ENCODE measurements at places on chromosomes 4 and X.
A peak's percentile ranks its signal among the peaks of the same experiment; 100 is the strongest.

GRCh38 chr4:152126238-152126637 is 365.4 kb upstream of the GATB start:
- no peak for DNase-seq

DNA sequence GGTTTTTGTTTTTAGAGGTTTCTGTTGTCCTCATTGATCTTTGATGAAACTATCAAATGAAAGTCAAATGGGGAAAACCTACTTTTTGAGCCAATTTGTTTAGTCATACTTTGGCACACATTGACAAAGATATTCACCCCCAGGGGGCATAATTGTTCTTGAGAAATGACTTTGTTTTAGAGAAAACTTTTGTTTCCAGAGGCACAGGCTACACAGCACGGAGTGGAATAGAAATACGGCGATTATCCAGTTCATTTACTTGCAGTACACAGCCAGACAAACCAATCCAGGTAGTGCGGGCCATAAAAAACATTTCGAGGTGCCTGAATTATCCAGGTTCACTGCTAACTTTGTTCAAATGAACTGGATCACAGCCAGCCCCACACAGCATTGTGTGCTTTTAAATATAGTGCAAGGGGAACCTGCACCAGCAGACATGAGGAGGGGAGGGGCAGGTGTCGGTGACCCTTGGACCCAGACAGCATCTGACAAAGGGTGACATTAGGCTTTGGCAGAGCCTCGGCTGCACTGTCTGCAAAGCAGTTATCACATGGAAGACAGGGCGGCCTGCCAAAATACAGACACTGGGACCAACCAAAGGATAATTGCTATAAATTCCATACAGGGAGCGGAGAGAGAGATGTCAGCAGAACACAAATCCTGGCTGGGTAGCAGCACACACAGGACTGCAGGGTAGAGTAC is 179.6 kb upstream of the NOCT start:
- no peak for DNase-seq

- DNase-seq = no peak
Observed at GRCh38 chr4:129823105-129823504, 727.2 kb downstream of the C4orf33 start.

DNA sequence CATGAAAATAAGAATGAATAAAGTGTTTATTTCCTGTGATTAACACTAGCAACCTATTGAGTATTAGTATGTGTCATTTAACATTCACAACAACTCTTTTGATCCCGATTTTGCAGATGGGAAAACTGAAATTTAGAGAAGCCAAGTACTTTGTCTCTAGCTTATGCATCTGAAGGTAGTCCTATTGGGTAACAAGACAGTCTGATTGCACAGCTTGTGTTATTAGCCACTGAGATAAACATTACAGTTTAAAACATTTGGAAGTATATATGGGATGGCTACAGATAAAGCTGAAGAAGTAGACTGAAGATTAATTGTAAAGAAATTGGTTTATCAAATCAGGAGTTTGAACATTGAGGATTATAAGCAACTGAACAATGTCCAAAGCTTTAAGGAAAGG is 99.6 kb upstream of the PDE5A start:
- DNase-seq = no peak

GRCh38 chr4:77801260-77801608 is 17.9 kb downstream of the CNOT6L start:
- no peak for DNase-seq

DNA sequence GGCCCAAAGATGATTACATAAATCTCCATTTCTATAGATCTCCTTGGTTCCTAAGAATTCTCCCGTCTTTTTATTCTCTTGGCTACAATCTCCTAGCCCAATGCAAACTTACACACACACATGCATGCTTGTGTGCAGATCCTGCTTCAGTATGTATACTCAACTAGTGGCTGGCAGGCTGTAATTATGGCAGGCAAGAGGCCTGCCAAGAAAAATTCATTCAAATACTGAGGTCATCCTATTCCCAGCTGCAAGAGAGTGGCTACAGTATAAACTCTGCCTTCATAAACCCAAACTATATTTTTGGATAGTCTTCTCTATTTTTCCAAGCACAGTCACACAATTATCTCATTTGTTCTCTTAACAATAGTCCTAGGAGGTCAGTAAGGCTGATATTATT is 95.2 kb downstream of the SHROOM4 start:
- no peak for DNase-seq

DNA sequence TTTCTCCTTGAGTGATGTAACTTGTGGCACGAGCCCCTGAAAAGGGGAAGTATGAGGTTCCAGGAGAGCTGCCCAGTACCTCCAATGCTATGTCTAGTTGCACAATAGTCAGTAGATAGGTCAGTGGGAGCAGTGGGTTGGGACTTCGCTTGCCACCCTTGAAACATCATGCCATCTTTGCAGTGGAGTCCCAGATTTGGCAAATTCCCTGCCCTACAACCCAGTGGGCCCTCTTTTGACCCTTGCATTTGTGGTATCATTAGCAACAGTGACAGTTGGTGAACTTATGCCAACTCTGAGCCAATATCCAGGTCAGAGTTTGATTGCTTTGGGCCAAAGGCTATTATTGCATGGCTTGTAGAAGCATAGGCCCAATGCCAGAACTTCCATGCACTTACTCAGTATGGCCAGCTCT is 12.3 kb downstream of the FHL1 start:
- DNase-seq = no peak

- no peak for DNase-seq
Observed at GRCh38 chr4:38180456-38180855, 220.3 kb downstream of the PTTG2 start.

GRCh38 chr4:57147335-57148060 is 37.3 kb upstream of the IGFBP7 start:
- DNase-seq = no peak

GRCh38 chr4:3301450-3302172 is 8.8 kb downstream of the RGS12 start:
- DNase-seq = no peak

GRCh38 chr4:26044524-26044923 is 130.5 kb downstream of the SMIM20 start:
- no peak for DNase-seq

- DNase-seq = no peak
Observed at GRCh38 chr4:106365613-106366012, 3.0 kb downstream of the GIMD1 start.

GRCh38 chrX:97401154-97401553 is 517.4 kb downstream of the RPA4 start:
- DNase-seq = no peak

- DNase-seq = no peak
Observed at GRCh38 chrX:30373479-30373878, 64.3 kb upstream of the NR0B1 start.

GRCh38 chr4:79759793-79760192 is 313.2 kb downstream of the ANTXR2 start:
- DNase-seq = no peak

DNA sequence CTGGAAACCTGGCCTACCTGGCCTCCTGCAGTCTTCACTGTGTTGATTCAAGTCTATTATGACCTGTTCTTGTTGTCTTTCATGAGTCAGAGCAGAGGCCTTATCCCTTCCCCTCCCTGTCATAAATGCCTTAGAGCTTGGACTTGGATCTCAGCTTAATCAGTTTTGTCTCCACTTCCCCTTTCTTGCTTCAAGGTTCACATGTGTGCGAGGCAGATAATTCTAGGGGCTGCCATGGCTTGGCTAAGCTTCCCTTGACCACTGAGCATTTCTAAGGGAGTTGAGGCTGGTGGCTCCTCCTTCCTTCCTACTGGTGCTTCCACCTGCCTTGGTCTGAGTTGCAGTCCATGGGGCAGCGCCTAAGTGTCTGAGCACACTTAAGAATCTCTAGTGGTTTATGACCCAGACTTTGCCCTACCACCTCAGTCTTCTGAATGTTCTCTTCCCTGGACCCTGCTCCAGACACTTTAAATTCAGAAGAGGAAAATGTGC is 1.7 kb upstream of the HEPH start:
- DNase-seq = no peak

DNA sequence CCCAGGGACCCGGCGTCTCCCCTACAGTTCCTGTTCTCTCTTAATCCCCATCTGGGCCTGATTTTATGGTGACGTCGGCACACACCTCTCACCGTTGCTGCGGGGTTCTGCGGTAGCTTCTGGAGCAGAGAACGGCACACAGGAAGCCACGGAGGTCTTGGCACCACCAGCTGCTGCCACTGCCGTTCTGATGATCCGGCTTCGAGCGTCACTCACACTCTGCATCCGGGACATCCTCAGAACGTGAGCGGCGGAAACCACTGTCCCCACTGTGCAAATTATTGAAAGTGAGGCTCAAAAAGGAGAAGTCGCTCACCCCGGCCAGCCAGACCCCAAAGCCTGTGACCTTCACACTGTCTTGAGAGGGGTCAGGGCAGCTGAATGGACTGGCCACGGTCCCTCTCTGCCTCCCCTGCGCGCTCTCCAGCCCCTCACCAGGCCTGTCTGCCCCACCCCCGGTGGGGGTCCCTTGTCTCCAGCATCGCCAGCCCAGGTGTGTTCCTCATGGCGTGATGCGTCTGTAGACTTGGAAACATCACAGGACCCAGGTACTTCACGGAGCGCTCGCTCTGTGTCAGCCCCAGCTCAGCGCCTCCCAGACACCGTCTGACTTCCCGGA is 201.1 kb downstream of the AFAP1 start:
- DNase-seq = no peak

- no peak for DNase-seq
Observed at GRCh38 chr4:80215449-80216052, 18.2 kb downstream of the PRDM8 start.

- DNase-seq = peak; percentile 56
Observed at GRCh38 chr4:680928-681645, 6.7 kb downstream of the MYL5 start.

GRCh38 chr4:99832321-99832720 is 15.7 kb downstream of the DAPP1 start:
- no peak for DNase-seq

DNA sequence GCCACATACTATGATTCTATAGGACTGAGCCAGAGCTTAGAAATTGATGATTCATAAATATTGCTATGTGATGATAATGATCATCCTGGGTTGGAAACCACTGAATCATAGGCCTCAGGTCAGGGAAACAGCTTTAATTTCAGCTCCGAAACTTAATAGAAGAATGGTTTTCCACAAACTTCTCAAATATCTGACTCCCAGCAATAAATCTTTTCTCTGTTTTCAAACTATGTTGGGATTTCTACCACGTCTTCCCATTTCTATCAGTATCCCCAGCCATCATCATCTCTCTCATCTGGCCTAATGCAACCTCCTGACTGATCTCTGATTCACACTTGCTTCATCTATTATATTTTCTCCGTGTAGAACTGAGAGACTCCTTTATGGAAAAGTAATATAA is 521.8 kb upstream of the AGA start:
- DNase-seq = no peak

DNA sequence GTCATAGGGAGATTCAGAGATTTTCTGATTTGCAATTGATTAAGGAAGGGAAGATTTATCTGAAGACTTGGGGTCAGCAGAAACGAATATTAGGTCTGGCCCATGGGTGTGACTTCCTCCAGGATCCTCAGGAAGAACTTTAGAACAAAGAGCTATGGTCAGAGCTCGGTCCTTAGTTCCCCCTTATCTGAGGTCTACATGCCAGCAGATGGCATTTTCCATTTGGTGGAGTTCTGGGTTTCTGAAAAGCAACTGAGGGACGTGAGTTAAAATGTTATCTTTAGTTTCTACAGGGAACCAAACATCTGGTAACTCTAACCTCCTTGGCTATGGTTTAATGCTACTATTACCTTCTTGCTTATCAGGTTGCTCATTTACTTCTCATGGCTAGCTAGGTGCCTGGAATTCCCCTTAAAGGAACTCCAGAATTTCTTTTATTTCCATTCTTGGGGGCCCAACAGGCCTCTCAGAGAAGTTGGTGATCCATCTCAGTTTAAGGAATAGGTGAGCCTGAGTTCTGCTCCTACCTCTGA is 40.7 kb downstream of the KLF3 start:
- no peak for DNase-seq

- DNase-seq = no peak
Observed at GRCh38 chr4:18294021-18294420, 272.5 kb upstream of the LCORL start.

DNA sequence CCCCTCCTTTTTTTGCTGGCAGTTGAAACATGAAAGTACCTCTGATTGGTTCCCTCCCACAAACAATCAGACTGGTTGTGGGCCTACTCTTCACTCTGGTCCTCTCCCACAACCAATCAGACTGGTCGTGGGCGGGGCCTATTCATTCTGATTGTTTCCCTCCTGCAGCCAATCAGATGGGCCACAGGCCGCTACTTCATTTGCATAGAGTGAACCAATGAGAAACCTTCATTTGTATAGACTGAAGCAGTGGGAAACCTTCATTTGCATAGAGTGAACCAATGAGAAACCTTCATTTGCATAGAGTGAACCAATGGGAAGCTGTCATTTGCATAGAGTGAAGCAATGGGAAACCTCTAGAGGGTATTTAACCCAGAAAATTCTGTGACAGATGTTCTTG is 55.2 kb downstream of the TRMT44 start:
- DNase-seq = no peak

DNA sequence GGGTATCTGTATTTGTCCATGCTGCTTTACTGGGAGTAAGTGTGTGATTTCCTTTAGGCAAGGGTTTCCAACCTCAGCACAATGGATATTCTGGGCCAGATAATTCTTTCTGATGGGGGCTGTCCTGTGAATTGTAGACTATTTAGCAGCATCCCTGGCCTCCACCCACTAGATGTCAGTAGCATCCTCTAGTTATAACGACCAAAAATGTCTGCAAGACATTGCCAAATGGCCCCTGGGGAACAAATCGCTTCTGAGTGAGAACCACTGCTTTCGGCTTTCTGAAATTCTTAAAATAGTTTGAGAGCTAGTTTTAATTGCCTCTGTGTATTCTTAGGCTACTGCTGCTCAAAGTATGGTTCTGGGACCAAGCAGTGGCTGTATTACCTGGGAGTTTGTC is 81.2 kb upstream of the GPM6B start:
- DNase-seq = no peak

DNA sequence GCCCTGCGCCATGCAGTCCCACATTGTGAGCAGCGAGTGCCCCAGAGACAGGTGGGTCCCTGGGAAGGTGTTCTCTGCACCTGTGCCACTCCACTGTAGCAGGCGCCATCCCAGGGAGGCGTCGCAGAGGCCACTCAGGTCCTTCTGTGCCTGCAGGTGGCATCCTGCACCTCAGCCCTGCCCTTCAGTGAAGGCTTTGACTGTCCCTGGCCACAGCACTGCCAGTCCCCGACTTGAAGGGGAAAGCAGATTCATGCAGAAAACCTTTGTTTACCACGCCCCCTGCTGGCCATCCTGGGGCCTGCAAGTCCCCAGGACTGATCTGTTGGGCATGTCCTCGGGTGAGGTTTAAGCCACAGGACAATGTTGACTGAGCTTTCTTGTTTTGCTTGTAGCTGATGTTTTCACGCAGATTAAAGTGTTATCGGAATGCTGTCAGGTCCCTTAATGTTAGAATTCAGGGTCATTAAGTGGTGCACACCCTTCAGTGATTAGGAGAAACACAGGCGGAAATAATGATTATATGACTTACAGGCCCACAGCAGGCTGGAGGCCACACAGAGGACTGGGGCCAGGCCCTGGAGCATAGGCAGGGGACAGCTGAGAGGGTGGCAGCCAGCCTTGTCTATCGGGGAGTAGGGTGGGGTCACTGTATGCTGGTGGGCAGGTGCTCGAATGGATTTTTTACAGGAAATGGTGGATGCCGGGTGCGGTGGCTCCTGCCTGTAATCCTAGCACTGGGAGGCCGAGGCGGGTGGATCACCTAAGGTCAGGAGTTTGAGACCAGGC is 5.0 kb downstream of the TACC3 start:
- peak; percentile 66 for DNase-seq

Data from NK-92 treated with Interleukin-12 subunit alpha and Interleukin-12 subunit beta, amount 100 ng/mL, for 24 hours (cell line).